ENCODE measurements at places on chromosomes 7 and 10. TPM values are rescaled to one million over a fixed set of nuclear protein-coding genes. Genes with fewer than 3 reads are reported as not detected.
A peak's percentile ranks its signal among the peaks of the same experiment; 100 is the strongest.

DNA sequence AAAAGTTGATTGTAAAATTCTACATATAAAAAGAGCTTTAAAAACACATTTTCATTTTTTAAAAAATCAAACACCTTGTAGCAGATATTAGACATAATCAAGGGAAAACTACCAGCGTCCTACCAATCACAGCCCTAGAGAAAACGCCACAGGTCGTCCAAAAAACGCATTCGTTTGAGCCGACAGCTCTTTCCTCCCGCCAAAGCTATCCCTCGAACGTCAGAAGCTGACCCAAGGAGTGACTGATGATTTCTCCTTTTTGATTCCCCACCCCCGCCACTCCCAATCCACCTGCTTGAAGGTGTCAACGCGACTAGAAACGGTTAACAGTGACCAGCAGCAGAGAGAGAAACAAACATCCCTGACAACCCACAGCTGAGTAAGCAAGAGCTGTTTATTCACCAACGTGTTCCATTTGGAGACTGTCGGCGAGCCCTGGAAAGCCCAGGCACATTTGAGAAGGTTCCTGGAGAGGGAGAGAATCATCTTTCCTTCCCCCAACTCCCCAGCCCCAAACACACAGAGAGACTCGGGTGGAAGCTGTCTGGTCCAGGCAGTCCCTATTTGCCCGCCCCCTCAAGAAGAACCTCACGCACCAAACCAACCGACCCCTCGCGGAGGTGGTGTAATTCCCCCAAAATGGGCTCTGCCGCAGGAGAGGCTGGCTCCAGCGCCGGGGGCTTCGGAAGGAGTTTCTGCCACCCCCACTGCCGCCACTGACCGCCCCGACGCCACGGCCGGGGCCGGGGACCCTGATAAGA lies 622 bp downstream of the CPEB3 start:
- DNase-seq: peak; percentile 36

SLC13A1 gene
- polyA plus RNA-seq: not detected

GRCh38 chr7:4189131-4189570 lies 492.9 kb upstream of the FOXK1 start:
- DNase-seq: peak; percentile 69

- no peak for DNase-seq
Measured at GRCh38 chr7:51299391-51300133, 17.0 kb downstream of the COBL start.

DNA sequence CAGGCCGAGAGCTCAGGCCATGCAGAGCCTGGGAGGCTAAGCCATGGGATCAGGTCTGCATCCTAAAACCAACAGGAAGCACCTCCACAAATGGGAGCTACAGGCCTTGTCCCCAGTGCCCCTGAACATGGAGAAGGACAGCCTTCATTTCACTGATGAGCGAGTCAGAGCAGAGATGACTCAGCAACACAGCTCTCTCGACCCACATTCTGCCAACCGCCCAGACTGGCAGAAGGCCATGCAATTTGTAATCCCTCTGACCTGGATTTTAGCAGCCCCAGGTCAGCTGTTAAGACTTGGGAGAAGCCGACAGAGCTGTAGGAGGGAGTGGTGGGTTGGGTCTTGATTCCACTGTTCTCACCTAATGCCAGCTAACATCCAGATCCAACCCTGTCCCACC lies 25.5 kb downstream of the VOPP1 start:
- DNase-seq: no peak

DNA sequence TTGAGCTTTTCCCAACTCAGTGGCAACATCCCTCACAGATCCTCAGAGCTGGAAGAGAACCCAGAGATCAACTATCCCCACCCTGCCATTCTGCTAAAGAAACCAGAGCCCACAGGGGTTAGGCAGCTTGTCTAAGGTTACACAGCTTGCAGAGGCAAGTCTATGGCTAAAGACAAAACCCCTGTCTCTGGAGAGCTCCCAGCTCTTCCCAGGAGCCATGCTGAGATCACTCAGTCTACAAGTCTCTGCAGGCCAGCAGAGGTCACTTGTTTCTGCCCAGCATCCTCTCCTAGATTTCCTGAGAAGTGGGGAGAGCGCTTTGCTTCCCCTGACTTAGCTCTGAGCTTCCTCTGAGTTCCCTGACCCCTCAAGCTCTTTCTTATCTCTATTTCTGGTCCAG lies 28.5 kb upstream of the LOXL4 start:
- no peak for DNase-seq

- no peak for DNase-seq
Measured at GRCh38 chr10:17472481-17473227, 18.3 kb upstream of the ST8SIA6 start.

GRCh38 chr7:72925546-72926120 lies 738 bp downstream of the POM121 start:
- no peak for DNase-seq

GRCh38 chr7:79287981-79288380 lies 165.5 kb downstream of the MAGI2 start:
- peak; percentile 3 for DNase-seq

GRCh38 chr10:131732631-131733127 lies 168.1 kb upstream of the PPP2R2D start:
- DNase-seq: no peak

PRSS37 gene
- not detected for polyA plus RNA-seq

DNA sequence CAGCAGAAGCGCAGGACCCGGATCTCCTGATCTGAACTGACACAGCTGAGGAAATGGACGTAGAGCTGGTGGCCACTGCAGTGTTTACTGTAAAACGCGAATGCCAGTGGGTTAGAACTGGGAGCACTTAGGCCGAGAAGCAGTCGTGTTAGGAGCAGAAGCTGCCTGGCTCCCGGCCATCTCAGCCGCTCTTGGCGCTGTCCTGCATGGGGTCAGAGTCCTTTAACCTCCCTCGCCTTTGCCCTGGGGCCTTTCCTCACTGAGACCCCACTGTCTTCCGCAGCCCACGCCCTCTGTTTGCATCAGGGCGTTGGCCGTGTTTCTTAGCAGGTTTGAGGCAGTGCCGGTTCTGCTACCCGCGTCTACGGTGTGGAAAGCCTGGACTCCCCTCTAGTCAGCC lies 24.6 kb downstream of the DYNC2I1 start:
- DNase-seq: no peak

CLCN1 gene
- polyA plus RNA-seq: 4.3 TPM

GRCh38 chr10:89792187-89792586 lies 90.8 kb downstream of the KIF20B start:
- DNase-seq: no peak

CUBN gene
- polyA plus RNA-seq: 2.7 TPM

DDX50 gene
- polyA plus RNA-seq: 46.1 TPM

LIPK gene
- not detected for polyA plus RNA-seq

DNA sequence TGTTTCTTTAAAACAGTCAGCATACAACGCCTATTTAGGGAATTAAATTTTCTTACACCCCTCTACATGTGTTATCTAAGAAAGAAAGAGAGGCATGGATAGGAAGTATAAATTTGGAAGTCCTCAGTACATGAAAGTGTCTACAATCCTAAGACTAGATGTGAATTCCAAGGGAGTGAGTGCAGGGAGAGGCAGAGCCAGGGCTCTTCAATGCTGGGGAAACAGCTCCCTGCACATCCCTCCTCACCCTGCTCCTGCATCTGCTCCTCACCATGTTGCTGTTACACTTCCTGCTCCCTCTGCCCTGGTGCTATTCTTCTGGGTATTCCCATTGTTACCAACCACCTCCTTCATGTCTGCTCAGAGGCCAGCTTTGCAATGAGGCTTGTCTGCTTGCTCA lies 229.1 kb upstream of the AKR1E2 start:
- no peak for DNase-seq

DNA sequence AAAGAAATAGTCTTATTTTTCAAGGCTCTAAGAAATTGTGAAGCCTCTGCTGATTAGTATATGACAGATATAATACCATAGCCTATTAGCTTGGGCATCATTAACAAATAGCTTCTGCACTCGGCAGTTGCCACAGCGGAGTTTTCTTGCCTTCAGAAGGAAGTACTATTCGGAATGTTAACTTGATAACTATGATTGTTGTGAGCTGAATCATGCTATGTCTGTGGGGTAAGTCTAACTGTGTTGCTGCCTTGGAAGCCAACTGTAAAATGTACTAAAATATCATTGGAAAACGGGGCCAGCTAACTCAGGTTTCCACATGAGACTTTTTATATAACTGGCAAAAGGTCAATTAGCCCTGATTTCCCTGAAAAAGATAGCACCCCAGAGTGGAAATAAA lies 93.2 kb downstream of the TWIST1 start:
- DNase-seq: no peak

PGAM2 gene
- 135 TPM for polyA plus RNA-seq

- DNase-seq: no peak
Measured at GRCh38 chr7:71784781-71785180, 627.4 kb downstream of the CALN1 start.

- no peak for DNase-seq
Measured at GRCh38 chr10:17386616-17387075, 67.7 kb downstream of the ST8SIA6 start.

- no peak for DNase-seq
Measured at GRCh38 chr7:156969972-156970420, 20.5 kb downstream of the NOM1 start.

DNA sequence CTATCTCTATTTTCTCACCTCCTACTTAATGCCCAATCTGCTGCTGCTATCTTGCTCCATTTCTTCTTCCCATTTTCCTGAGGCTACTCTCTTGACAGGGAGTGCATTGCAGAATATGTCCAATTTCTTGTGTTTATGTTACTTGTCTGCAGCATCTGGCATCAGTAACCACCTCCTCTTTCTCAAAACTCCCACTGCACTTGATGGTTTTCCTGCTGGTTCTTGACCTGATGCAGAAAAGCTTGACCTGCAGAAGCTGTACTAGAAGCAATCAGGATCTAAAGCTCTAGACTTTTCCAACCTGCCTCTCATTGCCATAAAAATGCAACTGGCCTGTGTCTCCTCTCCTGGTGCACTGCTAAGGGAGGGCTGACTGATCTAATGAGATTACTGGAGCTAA lies 287.8 kb downstream of the ZEB1 start:
- DNase-seq: no peak

DNA sequence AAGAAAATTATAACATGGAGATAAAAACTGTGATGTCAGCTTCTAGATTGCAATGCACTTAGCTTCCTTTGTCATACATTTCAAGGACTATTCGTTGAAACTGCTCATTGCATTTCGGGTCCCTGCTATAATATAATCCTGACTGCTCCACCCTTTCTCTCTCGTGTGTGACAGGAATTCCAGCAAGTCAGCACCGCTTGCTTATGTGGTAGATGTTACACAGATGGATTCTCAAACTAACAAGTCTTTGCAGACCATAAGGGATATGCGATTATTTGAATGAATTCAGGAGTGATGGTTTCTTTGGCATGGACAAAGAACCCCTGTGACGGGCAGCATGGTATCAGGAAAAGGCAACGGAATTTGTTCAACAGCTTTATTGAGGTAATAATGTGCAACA lies 184.0 kb downstream of the GRID1 start:
- no peak for DNase-seq

- no peak for DNase-seq
Measured at GRCh38 chr7:8724080-8724718, 290.8 kb downstream of the NXPH1 start.

GRCh38 chr7:68542831-68543230 lies 1055.4 kb upstream of the AUTS2 start:
- no peak for DNase-seq

DNA sequence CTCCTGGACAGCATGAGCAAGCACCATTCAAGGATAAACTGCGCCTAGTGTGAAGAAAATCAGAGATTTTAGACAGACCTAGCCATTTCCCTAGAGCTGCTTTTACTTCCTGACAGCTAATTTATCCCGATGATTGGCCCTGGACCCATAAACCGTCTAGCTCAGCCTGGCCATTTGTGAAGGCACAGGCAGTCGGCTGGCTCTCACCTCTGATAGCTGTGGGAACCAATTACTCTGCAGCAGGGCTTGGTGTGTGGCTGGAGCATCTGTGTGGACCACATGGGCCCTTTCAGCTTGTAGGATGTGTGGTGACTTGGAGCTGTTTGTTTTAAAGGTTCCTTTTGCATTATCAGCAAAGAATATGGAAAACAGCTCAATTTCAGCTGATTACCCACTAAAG lies 111.1 kb upstream of the NPY start:
- no peak for DNase-seq

DNA sequence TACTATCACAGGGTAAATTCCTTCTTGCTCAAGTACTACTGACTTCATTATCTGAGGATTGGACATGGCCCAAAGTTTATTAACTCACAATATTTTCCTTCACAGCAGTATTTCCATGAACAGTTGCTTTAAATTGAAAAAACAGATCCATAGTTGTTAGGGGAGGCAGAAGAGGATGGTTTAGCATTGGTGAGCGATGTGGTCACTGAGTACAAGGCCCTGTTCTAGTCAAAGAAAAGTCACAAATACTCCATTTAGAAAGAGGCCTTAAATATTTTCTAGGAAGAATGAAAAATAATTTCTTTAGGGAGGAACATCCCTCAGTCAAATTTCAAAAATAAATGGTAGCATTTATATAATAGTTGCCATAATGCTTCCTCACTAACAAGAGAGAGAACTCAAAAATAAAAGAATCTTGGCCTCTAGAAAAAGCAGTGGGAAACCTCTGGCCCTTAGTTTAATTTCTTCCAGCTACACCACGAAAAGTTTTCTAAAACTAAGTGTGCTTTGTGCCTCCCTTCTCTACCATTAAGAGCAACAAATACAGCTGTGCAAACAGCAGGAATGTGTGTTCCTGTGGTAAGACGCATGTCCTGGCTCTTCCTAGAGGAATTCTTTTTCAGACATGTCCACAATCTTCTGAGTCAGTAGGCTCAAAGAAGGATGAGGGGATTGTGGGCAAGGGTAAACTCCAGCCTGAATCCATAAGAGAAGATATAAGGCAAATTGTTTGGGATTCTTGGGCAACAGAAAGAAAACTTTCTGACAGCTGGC lies 105.7 kb downstream of the HOXA1 start:
- peak; percentile 31 for DNase-seq

GRCh38 chr10:28179743-28180099 lies 123.1 kb downstream of the MPP7 start:
- no peak for DNase-seq

CHN2 gene
- polyA plus RNA-seq: 17.7 TPM

DNA sequence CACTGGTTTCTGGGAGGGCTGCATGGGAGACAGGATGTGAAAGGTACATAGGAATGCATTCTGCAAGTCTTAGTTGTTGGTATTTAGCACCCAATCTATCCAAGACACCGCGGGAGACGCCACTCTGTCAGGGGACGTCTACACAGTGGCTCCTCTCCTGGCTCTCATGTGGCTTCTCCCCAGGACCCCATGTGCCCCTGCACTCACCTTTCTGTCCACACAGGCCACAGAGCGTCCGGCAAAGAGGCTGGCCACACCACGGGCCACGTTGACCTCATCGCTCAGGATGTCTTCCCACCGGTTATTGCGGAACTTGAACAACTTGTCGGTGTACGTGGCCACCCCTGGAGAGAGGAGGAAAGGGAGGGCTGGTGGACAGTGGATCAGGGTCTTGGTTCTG lies 73.4 kb downstream of the GOLGA7B start:
- no peak for DNase-seq

GRCh38 chr7:50303335-50304128 lies 984 bp upstream of the IKZF1 start:
- no peak for DNase-seq

DNA sequence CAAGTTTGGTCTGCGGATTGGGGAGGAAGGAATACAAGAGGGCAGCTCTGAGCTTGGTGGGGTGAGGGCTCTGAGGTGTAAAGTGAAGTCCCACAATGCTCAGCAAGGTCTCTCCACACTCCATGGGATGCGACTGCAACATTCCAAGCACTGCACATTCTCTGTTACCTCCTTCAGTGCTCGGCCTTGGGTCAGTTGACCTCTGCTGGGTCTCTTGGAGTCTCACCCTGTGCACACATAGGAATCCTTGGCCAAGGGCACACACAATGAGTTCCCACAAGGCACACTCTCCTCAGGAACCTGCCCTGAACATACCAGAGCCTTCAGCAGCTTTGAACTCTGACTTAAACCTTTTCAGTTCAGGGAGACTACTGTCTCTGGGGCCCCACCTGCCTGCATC lies 2.4 kb upstream of the WDFY4 start:
- DNase-seq: no peak

LIPN gene
- 3.0 TPM for polyA plus RNA-seq

Measured in muscle of arm (tissue), 14 donors.